ENCODE measurements at places on chromosomes 7 and 10. TPM values are rescaled to one million over a fixed set of nuclear protein-coding genes. Genes with fewer than 3 reads are reported as not detected.

GRCh38 chr7:90857603-90858002 lies 261.5 kb downstream of the CDK14 start:
- peak; percentile 27 for DNase-seq

OR2A12 gene
- total RNA-seq = not detected

DNA sequence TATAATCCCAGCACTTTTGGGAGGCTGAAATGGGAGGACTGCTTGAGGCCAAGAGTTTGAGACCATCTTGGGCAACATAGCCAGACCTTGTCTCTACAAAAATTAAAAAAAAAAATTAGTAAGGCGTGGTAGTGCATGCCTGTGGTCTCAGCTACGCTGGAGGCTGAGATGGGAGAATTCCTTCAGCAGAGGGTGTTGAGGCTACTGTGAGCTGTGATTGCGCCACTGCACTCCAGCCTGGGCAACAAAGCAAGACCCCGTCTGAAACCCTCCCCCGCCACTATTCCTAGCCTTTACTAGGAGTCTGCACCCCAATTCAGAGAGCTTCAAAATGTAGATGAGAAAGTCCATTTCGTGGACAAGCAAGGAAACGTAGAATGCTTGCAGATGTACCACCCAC lies 95.2 kb downstream of the PRPF18 start:
- DNase-seq = no peak

DNA sequence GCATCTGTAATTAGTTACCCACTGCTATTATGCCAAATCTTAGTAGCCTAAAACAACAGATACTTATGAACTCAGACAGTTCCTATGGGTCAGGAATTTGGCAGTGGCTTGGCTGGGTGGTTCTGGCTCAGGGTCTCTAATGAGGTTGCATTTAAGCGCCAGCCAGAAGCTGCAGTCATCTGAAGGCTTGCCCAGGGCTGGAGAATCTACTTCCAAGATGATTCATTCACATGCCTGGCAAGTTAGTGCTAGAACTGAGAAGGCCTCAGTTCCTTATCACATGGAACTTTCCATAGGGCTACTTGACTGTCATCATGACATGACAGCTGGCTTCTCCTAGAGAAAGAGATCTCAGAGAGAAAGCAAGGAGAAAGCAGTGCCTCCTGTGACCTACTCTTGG lies 121.3 kb downstream of the AVL9 start:
- peak; percentile 75 for DNase-seq

- no peak for DNase-seq
These were observed 107.2 kb upstream of the STEAP1B start for GRCh38 chr7:22607180-22607579.

GRCh38 chr10:29866356-29866755 lies 193.0 kb downstream of the JCAD start:
- DNase-seq = no peak

ZP3 gene
- total RNA-seq = not detected

- no peak for DNase-seq
These were observed 159.7 kb downstream of the AUTS2 start for GRCh38 chr7:69757981-69758430.

MLXIPL gene
- 14.0 TPM for total RNA-seq

DNA sequence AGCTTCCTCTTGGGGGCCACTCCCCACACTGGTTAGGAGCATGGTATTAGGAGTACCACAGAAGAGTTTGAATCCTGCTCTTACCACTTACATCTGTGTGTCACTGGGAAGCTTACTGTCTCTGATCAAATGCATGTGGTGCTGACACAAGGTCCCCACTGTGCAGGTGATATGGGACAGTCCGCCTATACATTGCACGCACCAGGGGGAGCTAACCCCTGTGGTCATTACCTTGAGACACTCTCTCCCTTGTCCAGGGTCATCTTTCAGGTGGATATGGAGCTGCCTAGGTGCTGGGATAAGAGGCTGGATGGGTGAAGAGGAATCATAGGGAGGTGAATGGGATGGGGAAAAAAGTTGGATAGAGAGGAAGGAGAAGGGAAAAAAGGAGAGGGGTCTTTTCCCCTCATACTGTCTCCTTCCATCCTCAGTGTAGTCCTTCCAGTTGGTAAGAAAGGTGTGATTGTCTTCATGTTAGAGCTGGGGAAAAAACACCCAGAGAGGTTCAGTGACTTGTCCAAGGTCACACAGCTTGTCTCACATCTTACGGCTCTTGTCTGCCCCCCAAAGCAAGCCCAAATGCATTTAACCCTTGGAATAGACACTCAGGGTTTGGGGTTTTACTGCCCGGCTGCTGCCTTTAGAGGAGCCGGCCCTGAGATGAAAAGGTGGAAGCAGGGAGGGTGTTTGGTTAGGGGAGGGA lies 125.9 kb downstream of the CDH23 start:
- DNase-seq = no peak

DNA sequence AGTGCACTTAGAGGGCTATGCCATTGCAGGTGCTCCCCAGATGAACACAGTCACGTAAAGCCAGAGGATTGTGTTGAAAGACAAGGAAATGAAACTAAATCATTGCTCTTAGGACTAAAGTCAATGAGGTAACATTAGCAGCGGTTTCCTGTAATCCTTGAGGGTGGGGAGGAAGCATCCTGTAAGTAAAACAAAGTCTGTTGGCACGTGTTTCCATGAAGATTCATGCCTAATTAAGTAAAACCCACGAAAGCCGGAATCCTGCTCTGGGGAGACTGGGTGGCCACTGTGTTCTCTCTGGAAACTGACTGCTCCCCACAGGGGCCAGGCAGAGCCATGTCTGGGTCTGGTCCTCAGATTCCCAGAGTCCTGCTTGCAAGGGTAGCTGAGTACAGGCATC lies 18.3 kb downstream of the STEAP1B start:
- DNase-seq = no peak

Data from left cardiac atrium (tissue), 4 donors.